Activated B cell treated with CpG ODN at 0.5 μM for 24 hours (primary cell): ENCODE measurements at places on chromosomes 16 and 17. TPM values are rescaled to one million over a fixed set of nuclear protein-coding genes. Genes with fewer than 3 reads are reported as not detected.

GRCh38 chr16:85650135-85650843 is 37.2 kb downstream of the GSE1 start:
- H3K27me3 ChIP-seq = no peaks in the 10 kb centered on the region
- H3K4me1 ChIP-seq = peaks cover 6% of the 10 kb centered on the region
- H3K36me3 ChIP-seq = peaks cover 35% of the 10 kb centered on the region
- no peak overlapping the region for H3K27ac ChIP-seq

DNA sequence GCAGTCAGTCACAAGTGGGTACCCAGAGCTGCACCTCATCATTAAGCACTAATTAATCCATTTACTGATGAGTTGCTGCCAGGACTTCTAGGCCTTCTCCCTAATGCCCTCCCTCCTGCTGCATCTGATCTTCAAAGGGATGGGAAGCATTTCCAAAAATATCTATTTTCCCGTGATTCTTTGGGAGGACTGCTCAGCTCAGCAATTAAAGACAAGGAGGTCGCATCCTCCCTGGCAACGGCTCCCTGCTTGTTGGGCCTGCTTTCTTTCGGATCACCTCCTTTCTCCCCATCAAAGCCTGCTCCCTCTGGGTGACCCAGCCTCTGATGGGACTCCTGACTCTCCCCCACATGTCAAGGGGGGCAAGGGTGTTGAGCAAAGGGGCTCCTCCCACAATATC is 26.0 kb upstream of the SPPL2C start:
- H3K27ac ChIP-seq = no peak overlapping the region
- no peaks in the 10 kb centered on the region for H3K36me3 ChIP-seq
- H3K4me1 ChIP-seq = no peaks in the 10 kb centered on the region

DNA sequence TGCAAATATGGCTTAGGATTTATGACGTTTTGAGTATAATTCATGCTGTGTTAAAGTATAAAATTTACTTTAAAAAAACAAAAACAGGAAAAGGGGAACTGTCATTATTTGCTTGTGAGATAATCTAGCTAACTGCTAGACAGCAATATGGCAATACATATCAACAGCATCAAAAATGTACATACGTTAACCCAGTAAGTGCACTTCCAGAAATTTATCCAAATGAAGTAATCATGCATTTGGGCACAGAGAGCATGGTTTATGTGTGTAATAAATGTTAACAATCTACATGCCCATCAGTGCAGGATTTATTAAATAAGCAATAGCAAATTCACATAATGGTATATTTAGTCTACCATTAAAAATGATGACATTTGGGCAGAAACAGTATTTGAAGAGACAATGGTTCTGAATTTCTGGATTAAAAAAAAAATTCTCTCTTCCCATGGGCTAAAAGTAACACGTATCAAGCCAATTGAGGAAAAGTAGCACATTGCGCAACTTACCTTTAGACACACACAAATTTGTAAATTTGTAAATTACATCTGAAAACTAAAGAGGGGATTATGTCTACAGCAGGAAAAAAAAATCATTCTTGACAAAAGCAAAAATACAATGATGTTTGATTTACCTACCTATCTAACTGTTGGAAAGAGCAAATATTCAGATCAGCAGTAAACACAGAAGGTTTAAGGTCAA is 80.2 kb downstream of the CACNG1 start:
- no peak overlapping the region for H3K4me3 ChIP-seq
- DNase-seq = no peak
- H3K36me3 ChIP-seq = peaks cover 56% of the 10 kb centered on the region
- H3K27ac ChIP-seq = no peak overlapping the region

CIITA gene
- 332 and 401 TPM in 2 replicates for total RNA-seq

TMC5 gene
- total RNA-seq = 0.07 TPM in 1 of 2 replicates, not detected in the other
